ENCODE measurements at places on chromosomes 3 and 15.

DNA sequence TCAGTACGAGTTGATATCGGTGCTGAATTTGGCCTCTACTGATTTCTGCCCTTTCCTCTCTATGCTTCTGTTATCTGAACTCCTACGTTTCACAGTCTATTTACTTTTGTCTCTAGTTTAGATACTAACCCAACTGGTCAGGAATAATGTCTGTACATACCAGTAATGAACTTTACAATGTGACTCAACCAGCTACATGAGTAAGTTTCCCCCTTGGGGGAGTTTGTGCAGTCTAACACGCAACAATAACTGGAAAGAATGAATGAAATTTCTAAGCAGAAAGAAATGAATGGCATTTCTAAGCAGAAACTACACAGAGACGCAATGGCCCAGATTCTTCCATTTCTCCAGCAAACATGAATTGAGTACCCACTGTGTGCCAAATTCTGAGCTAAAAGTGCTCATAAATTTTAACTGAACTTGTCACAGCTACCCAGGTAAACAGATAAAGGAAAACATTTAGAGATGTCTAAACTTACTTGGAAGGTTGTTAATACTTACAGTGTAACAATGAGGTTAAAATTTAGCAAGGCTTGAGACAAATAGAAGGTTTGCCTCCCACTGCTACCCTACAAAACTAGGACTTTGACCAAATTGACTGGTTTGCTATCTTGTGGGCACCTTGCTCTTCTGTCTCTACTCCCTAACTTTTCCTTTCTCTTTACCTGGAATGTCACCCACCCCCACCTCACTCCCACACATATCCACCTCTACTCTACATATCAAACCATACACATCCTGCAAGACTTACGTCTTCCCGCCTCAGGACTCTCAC lies 11.6 kb downstream of the UPK1B start:
- DNase-seq, result peak; percentile 79

DNA sequence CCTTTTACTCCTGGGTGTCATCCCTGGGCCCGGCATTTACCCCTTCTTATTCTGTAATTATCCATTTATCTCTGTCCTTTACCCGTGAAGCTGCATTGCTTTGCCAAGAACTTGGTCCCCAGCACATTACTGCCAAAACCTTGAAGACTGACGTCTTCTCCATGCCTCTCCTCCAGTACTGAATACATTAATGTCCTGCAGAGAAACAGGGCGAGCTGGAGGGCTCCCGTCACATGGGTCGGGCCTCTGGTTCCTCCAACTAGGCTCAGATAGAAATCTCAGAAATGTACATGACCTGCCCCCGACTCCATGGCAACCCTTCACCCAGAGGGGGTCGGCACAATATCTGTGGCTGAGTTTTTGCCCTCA lies 445 bp downstream of the EFCAB12 start:
- DNase-seq, result no peak

DNA sequence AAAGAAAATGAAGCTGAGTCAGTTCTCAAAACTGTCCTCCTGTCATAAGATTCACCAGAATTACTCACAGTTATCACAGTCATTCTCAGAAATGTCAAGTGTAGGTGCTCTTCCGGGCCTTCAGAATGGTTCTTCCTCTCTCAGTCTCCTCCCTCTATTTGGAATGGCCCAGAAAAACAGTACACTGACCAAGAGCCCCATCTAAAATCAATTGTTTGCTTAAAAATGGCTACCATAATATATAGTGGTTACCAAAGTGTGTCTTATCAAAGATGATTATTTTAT lies 99.8 kb downstream of the MECOM start:
- no peak for DNase-seq

DNA sequence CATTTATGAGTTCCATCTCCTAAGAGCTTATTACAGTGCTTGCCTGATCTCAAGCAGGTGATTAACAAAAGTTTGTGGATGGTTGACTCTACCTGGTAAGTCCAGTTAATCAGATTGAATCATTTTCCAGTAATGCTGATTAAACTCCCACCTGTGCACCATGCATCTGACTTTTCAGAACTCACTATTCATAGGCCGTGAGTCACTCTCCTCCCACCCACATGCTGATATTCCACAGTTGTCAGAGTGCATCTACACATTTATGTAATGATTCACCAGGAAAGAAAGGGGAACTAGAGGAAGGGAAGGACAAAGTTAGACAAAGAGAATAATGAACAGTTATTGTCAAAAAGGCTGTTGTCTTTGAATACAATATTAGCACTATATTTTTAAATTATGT lies 106.2 kb upstream of the UBE3A start:
- no peak for DNase-seq

DNA sequence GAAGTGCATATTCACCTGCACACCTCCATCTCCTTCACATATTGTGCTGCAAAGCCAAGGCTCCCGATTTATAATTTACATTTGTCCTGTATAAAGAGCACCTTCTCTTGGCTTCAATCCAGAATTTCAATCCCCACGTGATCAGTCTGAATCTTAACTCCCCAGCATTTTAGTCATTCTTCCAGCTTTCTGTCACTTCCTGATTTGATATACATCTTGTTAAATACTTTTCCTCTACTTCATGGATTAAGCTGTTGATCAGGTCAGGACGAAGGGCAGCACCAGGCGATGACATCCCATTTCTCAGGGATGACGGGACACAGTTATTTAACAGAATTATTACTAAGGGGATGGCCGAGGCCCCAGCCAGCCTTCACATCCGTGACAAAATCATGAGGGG lies 212.5 kb downstream of the EPHB1 start:
- no peak for DNase-seq

DNA sequence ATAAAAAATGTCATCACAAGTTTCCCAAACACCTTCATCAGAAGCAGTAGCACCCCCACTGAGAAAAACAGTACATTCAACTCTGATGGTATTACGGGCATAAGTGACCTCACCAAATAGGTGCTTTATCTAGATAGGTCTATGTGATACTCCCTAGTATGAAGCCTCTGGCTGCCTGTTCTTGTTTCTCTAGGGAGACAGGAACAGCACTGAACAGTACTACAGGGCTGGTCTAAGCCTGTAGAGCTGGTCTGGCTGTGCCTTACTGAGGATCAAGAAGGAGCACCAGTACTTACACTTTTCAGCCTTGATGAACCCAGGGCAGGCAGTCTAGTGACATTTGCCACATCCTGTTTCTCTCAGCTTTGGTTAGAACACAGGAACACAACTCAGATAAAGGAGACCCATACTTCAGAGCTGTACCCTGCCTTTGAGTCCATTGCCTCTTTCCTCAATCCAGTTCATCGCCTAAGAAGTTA lies 35.9 kb downstream of the OXNAD1 start:
- DNase-seq, result no peak

DNA sequence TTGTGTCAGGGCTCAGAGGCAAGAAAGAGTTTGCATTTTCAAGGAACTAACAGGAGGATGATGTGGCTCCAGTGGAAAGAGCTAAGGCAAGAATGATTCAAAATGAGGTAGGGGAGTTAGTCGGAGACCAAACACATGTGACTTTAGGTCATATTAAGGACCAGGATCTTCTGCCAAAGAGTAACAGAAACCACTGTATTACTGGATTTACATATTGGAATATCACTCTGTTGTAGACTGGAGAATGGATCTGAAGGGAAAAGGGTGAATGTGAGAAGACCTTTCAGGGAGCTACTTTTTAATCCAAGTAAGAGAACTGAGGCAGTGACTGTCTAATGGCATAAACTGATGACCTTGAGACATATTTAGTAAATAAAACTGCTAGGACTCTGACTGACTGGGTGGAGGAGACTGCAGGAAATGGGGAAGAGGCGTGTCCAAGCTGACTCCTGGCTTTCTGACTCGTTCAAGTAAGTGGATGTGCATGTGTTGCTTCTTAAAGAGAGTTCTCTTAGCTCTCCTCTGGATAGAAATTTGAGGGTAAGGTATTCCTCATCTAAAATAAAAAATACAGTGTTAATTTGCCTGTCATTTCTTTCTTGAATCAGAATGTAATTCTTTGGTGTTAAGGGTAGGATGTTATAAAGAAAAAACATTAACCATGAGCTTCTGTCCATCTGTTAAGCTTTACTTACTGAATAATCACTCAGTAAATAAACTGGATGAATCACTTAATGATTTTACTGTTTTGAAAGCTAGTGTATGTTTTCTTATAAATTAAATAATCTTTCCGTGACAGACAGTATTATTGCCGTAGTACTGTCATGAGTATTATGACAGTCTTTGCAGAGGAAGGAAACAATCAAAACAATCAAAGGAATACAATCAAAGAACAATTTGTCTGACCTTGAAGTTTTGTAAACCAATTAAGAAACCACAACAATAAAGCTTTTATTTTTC lies 58.3 kb upstream of the CFAP20DC start:
- peak; percentile 33 for DNase-seq

DNA sequence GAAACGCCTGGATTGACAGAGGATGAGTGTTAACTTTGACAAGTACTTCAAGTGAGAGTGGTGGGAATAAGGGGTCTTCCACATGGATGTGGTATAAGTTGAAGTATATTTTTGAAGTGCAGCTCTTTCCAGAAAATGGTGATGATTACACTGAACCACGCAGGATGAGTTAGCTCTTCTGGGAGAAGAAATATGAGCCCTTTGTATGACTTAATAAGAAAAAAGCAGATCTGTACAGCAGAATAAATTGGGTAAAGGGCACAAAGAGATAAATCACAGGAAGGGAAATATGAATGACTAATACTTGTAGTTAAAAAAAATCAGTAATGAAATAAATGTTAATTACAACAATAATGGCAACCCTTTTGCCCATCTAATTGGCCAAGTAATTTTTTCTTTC lies 1.3 kb downstream of the CCR3 start:
- DNase-seq, result no peak

- DNase-seq, result no peak
Measured at GRCh38 chr15:45105586-45105985, 8.4 kb downstream of the DUOX2 start.

- DNase-seq, result no peak
Measured at GRCh38 chr3:33575311-33575710, 135.1 kb upstream of the UBP1 start.

- no peak for DNase-seq
Measured at GRCh38 chr15:47792231-47792630, 74.9 kb downstream of the SEMA6D start.

DNA sequence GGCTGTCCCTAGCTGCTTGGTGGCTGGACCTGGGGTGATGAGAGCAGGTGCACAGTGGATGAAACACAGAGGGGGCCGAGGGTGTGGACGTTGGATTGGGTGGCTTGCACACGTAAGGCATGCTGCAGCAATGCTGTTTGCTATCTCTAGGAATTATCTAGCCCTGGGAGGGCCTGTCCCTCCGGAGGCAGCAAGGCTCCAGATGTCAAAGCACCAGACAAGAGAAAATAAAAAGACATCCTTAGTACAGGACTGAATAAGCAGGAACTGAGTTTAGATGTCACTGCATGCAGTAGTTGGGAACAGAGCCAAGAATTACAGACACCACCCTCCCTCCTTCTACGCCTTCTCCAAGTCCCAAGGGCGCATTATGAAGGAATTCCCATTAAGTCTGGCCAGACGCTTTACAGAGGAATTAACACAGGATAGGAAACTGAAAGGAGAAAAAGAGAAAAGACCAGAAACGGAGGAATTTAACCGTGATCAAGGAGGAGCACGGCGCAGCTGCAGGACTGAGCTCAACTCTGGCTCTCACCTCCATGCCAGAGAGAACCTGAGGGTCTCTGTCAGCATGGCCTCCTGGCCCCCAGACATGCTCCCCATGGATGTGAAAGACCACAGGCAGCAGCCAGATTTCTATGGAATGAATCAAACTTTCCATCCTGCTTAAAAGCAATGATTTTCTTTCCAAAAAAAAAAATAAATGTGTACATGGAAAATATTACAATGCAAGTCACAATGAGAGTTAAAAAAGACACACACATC lies 13.8 kb downstream of the ATP10A start:
- peak; percentile 17 for DNase-seq

GRCh38 chr3:10383850-10384248 lies 62.9 kb upstream of the SEC13 start:
- DNase-seq, result no peak

- DNase-seq, result no peak
Measured at GRCh38 chr3:144662729-144663128, 691.1 kb downstream of the DIPK2A start.

- no peak for DNase-seq
Measured at GRCh38 chr15:27655056-27655455, 444.1 kb downstream of the OCA2 start.

GRCh38 chr3:195820186-195820585 lies 8.5 kb upstream of the MUC4 start:
- DNase-seq, result no peak

- DNase-seq, result peak; percentile 53
Measured at GRCh38 chr3:67460841-67461510, 193.4 kb downstream of the SUCLG2 start.

GRCh38 chr3:183275418-183275817 lies 22.4 kb downstream of the B3GNT5 start:
- peak; percentile 59 for DNase-seq

- peak; percentile 67 for DNase-seq
Measured at GRCh38 chr3:4866866-4867265, 112.4 kb upstream of the BHLHE40 start.

DNA sequence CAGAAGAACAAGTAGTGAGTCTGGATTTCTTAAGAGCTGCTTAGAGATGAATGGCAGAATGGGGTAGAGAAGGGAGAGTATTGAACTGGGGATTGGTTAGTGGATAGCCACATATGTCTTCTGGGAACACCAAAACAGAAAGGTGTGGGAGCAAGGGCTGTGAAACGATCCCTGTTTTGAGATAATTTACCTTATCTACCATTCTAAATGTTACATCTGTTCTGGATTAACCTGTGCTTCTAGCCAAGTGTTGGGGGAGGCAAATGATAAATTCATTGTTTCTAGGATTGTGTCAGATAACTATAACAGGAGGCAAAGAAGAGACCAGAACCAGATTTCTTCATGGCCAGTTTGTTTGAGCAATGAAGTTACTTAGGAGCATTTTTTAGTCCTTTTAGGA lies 8.4 kb downstream of the NR1D2 start:
- DNase-seq, result no peak

DNA sequence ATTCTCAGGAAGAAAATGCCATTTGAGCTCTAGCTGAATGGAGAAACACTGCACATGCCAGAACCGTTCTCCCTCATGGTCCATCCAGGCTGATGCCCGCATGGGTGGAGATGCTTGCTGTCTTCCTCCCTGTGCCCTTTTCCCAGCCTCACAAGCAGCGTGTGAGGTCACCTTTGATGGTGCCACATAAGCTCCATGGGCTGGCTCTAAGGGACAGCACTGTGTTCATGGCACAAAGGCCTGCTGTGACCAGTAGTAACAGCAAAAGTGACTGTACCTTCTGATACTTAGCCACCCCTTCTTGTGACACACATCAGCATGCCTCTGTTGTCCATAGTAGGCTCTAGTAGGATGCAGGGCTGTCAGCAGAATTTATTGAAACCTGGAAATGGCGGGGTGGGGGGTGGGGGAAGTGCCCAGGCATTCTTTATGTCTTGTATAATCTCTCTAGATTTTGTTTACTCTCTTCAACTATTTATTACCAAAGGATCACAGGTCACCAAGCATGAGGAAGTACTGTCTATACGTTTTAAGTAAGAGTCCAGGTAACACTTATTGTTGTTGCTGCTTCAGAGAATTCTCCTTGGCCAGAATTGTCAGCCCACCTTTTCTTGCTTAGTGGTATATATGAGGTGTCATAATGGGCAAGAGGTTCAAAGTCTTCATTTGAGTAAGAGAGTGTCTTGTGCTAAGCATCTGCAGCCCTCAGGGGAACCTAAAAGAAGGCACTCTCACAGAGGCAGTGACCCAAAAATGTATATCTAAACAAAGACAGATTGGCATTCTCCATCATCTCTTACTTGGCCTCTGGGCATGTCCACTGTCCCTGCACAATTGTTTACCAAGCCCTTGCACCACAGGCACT lies 56.5 kb downstream of the RAB7A start:
- DNase-seq, result no peak

Measured in HCEC 1CT (cell line).